ENCODE measurements at places on chromosomes 5 and 9.
A peak's percentile ranks its signal among the peaks of the same experiment; 100 is the strongest.

- DNase-seq, result no peak
These were observed 139.8 kb downstream of the SLIT3 start for GRCh38 chr5:169161022-169161680.

DNA sequence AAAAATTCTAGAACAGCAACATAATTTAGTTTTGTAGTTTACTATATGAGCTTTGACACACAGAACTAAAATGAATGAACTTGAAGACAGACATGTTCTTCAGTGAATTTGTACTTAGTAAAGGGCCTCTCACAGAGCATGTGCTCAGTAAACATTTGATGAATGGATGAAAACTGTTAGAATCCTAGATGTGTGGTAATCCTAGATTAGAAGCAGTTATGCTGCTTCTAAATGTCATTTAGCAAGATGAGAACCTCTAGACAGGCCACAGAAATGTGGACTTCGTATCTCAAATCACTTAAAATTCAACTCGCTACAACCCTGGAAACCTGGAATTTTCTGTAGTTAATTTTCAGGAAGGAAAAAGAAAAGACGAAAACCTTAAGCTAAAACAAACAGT, 8.5 kb downstream of the GOLPH3 start:
- DNase-seq, result no peak

DNA sequence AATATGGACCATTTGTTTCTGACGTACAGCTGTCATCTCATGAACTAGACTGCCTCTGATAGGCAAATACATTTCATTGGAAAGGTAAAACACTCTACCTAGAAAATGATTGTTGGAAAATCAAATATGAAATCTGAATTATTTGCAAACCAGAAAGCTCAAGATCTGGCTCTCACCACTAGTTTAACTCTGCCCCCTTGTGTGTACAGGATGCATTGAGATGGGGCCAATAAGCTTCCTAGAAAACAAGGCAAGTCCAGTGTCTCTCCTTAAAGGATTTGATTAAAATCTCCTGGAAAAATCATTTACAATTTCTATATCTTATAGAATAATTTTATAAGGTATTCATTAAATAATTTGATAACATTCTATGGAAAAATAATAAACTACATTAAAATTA, 311.9 kb upstream of the ANKH start:
- no peak for DNase-seq

DNA sequence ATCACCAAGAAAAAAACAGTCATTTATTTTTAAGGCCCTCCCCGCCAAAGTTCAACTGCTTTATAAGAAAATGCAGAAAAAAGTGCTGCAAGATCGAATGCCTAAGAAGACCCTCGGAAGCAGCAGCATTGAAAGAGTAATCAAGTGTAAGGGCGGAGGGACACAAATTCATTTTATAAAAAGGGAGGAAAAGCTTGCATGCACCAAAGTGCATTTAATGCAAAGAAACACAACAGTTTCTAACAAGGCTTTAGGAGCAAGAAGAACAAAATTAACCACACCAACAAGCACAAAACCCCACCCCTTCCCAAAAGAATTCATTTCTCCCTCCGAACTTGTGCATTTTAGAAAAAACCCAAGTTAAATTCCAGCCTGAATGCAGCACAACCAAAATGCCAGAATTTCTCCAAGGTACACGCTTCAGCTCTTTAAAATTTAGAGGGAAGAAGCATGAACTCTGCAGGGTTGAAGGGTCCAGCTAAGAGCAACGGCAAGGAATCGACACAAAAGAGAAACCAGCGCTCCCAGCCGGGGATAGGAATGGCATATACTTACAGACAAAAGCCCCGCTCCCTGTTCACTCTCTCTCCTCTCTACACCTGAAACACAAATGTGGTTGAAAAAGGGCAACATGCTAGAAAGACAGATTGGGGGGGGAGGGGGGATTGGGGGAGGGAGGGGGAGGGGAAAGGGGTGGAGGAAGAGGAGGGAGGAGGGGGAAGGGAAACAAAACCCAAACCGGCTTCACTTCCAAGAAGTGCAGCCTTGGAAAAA, at the start of gene NREP:
Gene NREP, minus strand, starts transcription at position 614 of the 774 bp plus-strand sequence. CDS start 1,422 bp downstream, outside the sequence.
- peak; percentile 25 for DNase-seq

DNA sequence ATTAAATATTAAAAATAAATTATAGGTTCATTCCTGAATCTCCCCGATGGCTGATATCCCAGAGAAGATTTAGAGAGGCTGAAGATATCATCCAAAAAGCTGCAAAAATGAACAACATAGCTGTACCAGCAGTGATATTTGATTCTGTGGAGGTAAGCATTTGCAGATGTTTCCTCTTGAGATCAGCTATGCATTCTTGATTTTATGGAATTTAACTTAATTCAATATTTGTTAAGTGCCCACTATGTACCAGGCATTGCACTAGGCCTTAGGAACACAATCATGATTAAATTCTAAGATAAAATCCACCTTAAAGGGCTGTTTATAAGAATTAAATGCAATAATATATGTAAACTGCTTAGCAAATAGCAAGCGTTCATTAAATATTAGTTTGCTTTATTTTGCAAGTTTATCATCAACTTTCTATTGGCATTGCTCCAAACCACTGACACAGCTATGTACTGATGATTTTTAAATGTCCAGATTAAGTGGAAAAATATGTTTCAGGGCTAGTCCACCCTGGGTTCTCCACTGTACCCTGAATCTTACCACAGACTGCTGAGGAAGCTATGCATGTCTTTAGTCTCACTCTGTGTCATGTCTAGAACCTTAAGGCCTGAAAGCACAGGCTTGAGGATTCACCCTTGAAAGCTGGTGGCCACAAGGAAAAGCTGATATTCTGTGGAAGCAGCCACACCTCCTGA, 33.2 kb downstream of the SLC22A4 start:
- no peak for DNase-seq

DNA sequence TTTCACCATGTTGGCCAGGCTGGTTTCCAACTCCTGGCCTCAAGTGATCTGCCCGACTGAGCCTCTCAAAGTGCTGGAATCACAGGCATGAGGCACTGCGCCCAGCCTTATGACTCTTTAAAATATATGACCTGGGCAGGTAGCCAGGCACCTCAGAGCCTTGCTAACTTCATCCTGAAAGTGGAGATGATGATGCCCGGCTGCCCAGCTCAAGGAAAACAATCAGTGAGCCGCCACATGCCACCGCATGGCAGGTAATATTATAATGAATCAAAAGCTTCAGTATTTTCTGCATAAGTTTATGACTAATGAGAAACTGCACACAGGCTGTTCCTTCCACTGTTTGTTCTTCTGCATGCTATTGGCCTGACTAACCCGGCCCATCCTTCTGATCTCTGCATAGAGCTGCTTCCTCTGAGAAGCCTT, 30.4 kb upstream of the DMRT1 start:
- no peak for DNase-seq

GRCh38 chr9:18384066-18384465, 89.9 kb upstream of the ADAMTSL1 start:
- DNase-seq, result no peak

DNA sequence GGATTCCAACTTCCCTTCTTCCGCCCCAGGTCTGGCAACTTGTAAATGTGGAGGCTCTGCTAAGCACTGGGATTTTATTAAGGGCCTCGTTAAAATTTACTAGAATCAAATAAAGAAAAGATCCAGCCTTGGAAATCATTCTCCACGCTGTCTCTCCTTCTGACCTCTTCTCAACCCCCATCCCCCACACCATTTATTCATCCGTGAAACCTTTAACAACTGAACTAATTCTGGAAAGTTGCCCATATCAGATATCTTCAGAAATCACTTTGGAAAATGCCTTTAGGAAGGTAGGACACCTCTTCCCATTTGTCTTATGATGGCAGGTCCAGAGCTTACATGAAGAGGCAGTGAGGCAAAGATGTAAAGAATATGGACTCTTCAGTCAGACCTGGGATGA, 288.5 kb downstream of the SLIT3 start:
- no peak for DNase-seq

DNA sequence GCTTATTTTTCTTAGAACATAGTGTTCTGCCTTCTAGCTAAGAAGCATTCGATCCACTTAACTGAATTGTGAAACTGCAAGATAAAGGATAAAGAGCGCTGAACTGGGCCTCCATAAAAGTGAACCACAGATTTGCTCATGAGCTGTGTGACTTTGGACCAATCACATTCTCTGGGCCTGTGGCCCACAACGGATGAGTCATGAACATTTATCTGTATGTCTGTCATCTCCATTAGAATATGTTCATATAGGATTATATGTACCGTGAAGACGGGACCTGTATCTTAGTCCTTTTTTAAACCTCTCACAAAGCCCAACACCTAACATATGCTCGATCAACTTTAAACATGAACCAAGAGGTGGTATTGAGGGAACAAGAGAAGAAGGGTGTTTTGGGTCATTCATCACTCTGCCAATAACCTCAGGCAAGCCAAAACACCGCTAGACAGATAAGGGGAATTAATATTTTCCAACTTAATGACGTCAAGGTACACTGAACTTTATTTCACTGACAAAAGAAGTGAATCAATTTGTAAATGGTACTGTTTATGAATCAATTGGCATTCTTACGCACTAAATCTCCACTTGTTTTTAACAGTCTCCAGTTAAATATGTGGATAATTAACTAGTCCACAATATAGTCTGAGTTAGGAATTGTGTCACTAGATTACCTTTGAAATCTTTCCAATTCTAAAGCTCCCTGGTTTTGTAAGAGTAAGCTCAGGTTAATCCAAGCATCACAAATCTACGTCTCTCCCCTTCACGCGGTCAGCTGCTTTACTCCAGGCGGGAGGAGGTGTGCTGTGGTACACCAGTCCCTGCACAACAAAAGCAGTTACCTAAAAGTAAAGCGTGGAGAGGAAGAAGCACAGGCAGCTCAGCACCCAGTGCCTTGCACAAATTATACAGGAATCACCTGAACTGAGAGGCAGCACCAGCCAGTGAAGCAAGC, 1.6 kb downstream of the TMEM245 start:
- DNase-seq, result no peak

- no peak for DNase-seq
These were observed 152.9 kb upstream of the MOCS2 start for GRCh38 chr5:53262348-53262970.

DNA sequence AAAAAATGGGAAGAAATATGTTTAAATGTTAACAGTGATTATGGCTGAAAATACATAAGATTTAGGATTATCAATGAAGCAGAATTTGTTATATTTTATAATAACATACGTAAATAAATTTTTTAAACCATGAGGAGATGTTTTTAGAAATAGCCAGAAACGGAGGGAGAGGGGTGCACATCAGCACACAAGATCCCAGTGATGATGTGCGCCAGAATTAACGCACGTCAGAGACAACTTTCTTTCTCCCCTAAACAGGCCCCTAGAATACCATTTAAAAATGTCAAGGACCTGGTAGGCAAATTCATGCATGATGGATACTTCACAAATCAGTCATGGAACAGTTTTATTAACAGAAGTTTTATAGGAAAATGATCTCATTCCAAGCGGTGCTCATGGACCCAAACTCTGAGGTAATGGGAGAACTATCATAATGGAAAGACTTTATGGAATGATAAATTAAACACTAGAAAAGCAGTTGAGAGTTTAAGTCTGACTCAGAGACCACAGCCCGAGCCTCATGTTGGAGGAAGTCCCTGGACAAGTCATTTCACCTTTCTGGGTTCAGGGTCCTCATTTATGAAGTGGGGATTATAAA, 258.9 kb upstream of the GAS1 start:
- DNase-seq, result no peak

- no peak for DNase-seq
These were observed 73.4 kb downstream of the KIAA0825 start for GRCh38 chr5:94544875-94545547.

- DNase-seq, result no peak
These were observed 94.6 kb downstream of the ZNF608 start for GRCh38 chr5:124651663-124652513.

DNA sequence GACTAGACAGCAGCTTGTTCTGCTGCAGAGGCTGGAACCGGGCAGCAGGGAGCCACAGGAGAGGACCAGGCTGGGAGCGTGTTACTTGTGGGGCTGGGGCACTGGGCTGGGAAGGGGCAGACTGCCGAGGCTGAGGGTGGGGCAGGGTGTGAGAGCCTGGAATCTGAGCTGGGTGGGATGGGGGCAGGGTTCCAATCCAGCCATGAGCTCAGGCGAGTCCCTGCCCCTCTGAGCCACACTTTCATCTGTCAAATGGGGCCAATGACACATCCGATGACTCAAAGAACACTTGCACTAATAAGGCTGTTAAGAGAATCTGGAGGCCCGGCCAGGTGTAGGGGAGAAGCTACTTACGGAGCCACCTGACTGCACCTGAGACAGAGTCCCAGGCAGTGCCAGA, 18.7 kb upstream of the WDR38 start:
- no peak for DNase-seq

- no peak for DNase-seq
These were observed 50.4 kb downstream of the PPIC start for GRCh38 chr5:122985954-122986721.

GRCh38 chr5:55897905-55898304, 46.7 kb downstream of the IL31RA start:
- DNase-seq, result no peak

- DNase-seq, result no peak
These were observed 88.1 kb downstream of the KDM4C start for GRCh38 chr9:6845880-6846279.

DNA sequence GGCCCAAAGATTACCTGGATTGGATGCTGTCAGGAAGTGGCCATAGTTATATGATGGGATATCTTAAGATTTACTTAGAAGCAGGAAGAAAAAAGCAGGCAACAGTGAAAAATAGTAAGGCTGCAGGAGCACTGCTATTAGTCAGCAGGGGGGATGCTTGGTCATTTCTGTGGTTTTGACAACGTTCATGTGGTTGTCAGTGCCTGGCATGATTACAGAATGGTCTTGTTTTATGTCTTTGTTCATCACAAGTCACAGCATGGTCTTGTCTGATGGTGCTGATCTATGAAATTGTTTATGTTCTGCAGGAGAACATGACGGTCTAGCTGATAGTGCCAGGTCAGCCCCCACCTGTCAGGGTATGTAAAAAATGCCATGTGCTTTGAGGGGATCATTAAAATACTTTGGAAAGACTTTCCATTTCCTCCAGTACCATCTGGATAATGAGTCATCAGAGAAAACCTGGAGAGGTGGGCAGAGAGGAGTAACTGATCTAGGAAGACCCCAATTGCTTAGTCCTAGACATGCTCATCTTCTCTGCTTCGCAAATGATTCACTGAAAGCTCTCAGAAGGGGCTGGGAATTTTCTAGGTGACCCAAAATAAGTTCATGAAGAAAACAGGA, 48.5 kb downstream of the PLGRKT start:
- no peak for DNase-seq

- no peak for DNase-seq
These were observed 1.3 kb upstream of the ANKRD18A start for GRCh38 chr9:38621434-38622287.

- DNase-seq, result no peak
These were observed 53.6 kb downstream of the CWC27 start for GRCh38 chr5:64822320-64822719.

DNA sequence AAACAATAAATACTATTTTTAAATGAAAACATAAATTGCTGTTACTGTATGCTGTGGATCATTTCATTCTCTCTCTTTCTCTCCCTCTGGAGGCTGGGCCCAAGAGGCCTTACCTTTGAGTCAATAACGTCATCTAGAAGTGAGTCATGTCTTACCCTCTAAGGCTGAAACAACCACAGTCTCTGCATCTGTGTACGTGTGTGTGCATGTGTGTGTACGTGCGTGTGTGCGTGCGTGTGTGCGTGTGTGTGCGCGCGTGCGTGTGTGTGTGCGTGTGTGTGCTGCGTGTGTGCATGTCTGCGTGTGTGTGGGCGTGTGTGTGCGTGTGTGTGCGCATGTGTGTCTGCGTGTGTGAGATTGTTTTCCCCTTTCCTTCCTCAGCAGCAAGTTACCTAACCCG, 13.6 kb upstream of the IL17B start:
- DNase-seq, result no peak
